ENCODE measurements at places on chromosomes 5 and 9.

GRCh38 chr9:72407114-72407513, 42.1 kb upstream of the ZFAND5 start:
- no peak for DNase-seq

DNA sequence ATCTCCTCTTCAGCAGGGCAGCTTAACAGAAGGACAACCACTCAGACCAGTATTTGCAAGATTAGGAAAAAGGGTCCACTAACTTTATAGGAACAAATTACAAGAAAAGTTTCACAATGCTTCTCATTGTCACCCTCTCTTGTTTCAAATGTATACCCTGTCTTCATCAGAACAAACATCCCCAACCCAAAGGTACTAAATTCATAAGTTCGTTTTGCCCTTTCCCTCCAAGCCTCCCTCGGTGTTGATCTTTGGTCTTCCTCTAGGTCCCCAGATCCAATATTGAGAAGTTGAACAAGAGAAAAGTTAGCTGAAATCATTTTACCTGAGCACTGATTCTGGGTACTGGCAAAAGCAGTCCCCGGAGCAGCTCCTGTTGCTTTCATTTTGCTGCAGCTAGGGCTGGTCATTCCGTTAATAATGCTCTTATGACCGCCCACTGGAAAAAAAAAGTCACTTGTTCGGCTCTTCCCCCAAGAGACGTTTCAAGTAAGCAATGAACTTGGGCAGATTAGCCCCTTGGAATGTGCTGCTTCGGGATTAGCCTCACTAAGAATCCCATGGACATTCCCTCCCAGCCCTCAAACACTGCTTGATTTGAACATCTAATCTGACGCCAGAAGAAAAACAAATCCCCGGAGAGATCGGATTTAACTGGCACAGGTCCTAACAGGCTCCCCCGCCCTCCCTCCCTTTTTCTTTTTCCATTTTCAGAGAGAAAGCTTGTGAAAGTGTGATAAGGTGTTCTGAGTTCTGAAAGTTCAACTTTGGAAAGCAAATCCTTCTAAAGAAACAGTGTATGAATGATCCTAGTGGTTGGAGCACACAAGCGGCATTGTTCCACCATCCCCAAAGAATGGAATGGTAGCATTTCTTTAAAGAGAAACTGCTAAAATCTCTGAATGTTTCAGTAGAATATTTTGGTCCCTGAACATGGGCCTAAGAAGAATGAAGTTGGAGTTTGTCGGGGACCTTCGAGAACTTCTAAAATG, 252.5 kb downstream of the TRPM3 start:
- peak; percentile 28 for DNase-seq

DNA sequence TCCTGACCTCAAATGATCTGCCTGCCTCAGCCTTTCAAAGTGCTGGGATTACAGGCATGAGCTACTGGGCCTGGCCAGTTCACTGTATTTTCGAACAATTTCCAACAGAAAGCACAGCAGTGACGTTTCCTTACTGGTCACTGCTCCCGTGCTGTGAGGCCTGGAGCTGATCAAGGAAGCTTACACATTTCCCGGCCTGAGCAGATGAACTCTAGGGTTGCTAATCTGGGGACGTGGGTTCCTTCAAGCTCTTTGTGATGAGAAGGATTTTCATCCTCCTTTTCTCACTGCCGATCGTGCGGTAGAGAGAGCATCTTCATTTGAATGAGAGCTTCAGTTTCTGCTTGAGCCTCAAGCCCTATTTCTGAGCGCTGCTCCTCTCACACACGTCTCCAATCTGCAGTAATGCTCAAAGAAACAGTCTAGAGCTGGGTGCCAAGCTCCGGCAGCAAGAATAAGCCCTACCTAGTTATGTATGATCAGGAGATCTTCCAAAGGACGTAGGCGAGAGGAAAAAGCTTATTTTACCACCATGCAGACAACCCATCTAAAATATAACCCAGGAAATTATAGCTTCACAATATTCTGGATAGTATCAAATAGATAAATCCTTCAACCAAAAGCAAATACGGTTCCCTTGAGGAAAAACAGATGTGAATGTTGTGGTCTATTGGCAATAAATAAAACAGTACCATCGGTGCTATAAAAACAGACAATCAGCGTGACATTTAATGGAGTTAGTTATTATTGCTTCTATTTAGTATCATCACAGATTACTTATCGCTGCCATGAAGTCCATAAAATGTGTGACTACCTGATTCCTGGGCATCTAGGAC, 7.3 kb upstream of the SPATA24 start:
- no peak for DNase-seq

DNA sequence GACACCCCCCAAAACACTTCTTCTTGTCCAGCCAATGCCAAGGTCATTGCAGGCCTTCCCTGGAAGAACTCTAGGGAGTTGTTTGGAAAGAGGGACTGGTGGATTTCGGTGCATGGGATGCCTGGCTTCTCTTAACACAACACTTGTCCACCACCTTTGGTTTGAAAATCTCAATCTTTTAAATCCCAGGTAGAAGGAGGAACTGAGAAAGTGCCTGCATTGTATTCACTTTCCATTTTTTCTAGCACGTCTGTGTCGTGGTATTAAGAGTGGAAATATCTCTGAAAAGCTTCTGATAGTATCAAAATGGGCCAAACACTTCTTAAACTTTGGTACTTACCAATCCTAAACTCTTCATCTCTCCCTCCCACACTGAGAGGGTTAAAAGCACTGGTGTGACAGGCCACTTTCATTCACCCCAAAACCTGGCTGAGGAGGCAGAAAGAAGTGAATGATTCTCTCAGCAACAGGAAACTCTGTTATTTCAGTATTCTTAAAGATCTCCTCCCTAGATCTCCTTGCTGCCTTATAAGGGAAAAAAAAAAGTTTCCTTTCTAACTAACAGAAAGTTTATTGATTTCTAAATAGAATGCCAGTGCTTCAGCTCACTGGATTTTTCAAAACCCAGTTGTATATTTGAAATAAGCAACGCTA, 3.9 kb upstream of the NFIB start:
- no peak for DNase-seq

- DNase-seq, result no peak
These were observed 1.3 kb downstream of the SEC16A start for GRCh38 chr9:136481558-136481957.
